ENCODE measurements at places on chromosomes 13 and 19.

DNA sequence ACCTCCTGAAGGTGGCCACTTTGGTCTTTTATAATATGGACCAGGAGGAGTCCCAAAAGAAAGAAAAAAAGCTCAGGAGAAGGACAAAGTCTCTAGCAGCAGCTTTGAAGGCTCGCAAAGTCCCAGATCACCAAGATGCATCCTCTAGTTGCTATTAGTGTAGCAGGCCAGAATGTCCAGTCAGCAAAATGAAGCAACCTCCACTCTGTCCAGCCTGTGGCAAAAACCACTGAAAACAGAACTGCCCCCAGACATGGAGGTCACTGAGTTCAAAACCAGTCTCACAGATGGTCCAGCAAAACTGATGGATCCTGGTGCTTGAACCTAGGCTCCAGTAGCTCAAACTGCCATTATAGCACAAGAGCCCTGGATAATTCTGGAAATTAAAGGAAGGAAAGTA is 10.4 kb downstream of the LILRB4 start:
- DNase-seq, result no peak
- H3K4me1 ChIP-seq, result no peaks in the 10 kb centered on the region
- H3K4me3 ChIP-seq, result no peak overlapping the region
- H3K27me3 ChIP-seq, result no peaks in the 10 kb centered on the region

DNA sequence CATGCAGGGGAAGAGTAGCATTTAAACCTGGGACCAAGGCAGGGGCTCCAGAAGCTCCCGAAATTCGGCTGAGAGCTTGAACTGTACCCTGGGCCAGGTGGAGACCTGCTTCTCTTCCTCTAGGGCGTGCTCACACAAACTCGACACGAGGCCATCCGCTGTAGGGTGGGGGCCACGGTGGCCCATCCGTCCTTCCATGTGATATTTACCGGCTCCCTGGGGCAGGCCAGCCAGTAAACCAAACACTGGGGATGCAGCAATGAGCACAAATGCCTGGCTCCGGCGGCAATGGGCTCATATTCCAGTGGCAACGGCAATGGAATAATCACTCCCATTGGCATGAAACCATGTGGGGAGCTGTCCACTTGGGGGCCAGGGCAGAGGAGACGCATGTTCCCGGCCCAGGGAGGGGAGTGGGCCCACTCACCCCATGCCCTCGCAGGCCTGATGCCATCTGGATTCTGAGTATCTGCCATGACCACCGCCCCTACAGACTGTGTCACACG is 10.8 kb downstream of the SH3GL1 start:
- H3K4me1 ChIP-seq, result peaks cover 10% of the 10 kb centered on the region
- no peaks in the 10 kb centered on the region for H3K36me3 ChIP-seq
- no peak for DNase-seq
- no peak overlapping the region for H3K27ac ChIP-seq
- H3K27me3 ChIP-seq, result no peaks in the 10 kb centered on the region

DNA sequence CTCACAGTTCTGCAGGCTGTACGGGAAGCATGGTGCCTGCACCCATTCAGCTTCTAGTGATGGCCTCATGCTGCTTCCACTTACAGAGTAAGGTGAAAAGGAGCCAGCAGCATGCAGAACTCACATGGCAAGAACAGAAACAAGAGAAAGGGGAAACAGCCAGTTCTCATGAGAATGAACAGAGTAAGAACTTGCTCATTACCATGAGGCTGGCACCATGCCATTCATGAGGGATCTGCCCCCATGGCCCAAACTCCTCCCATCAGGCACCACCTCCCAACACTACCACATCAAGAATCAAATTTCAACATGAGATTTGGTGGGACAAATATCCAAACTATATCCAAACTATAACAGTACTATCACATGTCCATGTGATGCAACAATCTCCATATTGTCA is 72.1 kb downstream of the KATNAL1 start:
- H3K27ac ChIP-seq, result no peak overlapping the region
- H3K27me3 ChIP-seq, result no peaks in the 10 kb centered on the region
- H3K4me3 ChIP-seq, result no peak overlapping the region
- H3K4me1 ChIP-seq, result peaks cover 4% of the 10 kb centered on the region

- DNase-seq, result no peak
- no peak overlapping the region for H3K27ac ChIP-seq
These were observed 4.1 kb upstream of the ICAM3 start for GRCh38 chr19:10343495-10343894.

- H3K27me3 ChIP-seq, result peaks cover 3% of the 10 kb centered on the region
- no peak overlapping the region for H3K4me3 ChIP-seq
- H3K27ac ChIP-seq, result no peak overlapping the region
These were observed 2.7 kb upstream of the ZNF507 start for GRCh38 chr19:32342695-32343094.

DNA sequence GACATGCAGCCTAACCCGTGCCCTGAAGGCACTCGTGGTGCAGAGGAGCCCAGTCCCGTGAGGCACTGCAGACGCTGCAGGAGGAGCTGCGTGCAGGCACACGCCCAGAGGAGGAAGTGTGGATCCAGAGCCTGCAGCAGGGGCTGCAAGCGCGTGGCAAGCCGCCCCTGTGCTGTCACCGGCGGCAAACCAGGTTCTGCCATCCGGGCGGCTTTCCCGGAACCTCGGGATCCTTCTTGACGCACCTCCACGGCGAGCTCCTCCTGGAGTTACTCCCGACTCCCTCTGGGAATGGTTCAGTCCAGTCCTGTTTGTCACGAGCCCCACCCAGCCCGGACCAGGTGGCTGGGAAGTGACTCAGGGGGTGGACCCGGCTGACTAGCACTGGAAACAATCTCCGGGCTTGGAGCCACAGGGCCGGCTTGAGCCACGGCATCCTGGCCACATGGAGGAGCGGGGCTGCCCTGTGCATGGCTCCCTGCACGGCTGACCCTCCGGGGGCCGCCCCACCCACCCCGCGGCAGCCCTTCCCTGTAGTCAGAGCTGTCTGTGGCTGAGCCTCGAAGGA is 10.2 kb downstream of the DPP9 start:
- peaks cover 36% of the 10 kb centered on the region for H3K36me3 ChIP-seq
- no peak for DNase-seq
- no peak overlapping the region for H3K27ac ChIP-seq
- no peaks in the 10 kb centered on the region for H3K4me1 ChIP-seq
- H3K4me3 ChIP-seq, result no peak overlapping the region

GRCh38 chr13:43848001-43848649 is 31.4 kb downstream of the CCDC122 start:
- no peak overlapping the region for H3K27ac ChIP-seq
- no peaks in the 10 kb centered on the region for H3K4me1 ChIP-seq
- H3K27me3 ChIP-seq, result no peaks in the 10 kb centered on the region

GRCh38 chr13:45332036-45332830 is 8.8 kb downstream of the TPT1 start:
- H3K27ac ChIP-seq, result no peak overlapping the region
- DNase-seq, result no peak
- peaks cover 14% of the 10 kb centered on the region for H3K36me3 ChIP-seq
- no peaks in the 10 kb centered on the region for H3K4me1 ChIP-seq
- no peaks in the 10 kb centered on the region for H3K27me3 ChIP-seq

DNA sequence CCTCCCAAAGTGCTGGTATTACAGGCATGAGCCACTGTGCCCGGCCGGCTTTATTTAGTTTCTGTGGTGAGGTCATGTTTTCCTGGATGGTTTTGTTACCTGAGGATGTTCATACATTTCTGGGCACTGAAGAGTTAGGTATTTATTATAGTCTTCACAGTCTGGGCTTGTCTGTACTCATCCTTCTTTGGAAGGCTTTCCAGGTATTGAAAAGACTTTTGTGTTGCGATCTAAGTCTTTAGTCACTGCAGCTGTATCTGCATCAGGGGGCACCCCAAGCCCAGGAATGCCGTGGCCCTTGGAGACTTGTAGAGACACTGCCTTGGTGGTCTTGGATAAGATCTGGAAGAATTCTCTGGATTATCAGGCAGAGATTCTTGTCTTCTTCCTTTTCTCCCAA is 12.8 kb downstream of the BLOC1S3 start:
- H3K4me1 ChIP-seq, result peaks cover 2% of the 10 kb centered on the region
- no peak overlapping the region for H3K4me3 ChIP-seq
- no peaks in the 10 kb centered on the region for H3K27me3 ChIP-seq
- no peak overlapping the region for H3K27ac ChIP-seq
